ENCODE measurements at places on chromosomes 4 and X.

GRCh38 chrX:51215266-51215665 is 117.4 kb upstream of the NUDT10 start:
- no peak for DNase-seq

DNA sequence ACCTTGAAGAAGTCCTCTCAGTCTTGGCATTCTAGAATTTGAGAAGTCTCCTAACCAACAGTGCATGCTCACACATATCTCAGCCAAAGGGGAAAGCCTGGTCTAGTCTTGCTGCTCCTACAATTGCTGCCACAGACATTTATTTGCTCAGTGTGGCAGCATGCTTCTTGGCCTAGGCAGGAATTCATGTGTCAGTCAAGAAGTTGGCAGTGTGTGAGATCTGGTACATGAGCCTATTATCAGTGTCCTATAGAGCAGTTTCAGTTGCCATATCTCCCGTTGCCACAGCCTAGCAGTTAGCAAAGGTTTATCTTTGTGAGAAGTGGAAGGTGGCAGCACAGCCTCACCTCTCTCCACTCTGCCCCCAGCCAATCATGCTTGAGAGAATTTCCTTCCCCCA is 176.9 kb upstream of the ARHGEF9 start:
- no peak for DNase-seq

- DNase-seq: no peak
Observed at GRCh38 chrX:41449615-41450014, 2.5 kb downstream of the NYX start.

DNA sequence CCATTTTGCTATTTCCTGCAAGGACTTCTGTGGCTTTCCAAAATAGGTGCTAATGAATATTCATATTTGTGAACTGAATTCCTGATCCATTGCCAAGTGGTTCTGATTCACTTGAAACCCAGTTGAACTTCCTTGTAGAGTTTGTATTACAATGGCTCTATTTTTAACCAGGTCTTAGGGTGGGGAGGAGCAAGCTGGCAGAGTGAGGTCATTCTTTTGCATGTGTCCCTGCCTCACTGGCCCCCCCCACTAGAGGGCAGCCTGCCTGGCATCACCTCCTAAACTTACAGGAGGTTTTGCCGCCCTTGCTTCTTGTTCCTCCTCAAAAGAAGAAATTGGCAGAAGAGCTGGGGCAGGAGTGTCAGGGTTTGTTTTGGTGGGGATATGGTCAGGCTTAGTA is 10.5 kb downstream of the PTTG2 start:
- DNase-seq: peak; percentile 21

DNA sequence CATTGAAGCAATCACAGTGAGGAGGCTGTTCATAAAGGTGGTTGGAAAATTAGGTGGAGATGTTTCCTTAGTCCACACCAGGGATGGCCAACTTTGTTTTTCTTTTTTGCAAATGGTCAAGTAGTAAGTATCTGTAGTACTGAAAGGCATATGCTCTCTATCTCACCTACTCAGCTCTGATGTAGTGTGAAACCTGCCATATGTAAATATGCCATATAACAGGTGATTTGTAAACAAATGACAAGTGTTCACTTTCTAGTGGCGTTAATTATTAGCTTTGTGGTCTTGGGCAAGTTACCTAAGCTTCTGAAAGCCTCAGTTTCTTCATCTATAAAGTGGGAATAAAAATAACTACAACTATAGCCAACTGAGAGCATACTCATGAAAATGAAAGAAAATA is 421.4 kb upstream of the LCORL start:
- DNase-seq: no peak

DNA sequence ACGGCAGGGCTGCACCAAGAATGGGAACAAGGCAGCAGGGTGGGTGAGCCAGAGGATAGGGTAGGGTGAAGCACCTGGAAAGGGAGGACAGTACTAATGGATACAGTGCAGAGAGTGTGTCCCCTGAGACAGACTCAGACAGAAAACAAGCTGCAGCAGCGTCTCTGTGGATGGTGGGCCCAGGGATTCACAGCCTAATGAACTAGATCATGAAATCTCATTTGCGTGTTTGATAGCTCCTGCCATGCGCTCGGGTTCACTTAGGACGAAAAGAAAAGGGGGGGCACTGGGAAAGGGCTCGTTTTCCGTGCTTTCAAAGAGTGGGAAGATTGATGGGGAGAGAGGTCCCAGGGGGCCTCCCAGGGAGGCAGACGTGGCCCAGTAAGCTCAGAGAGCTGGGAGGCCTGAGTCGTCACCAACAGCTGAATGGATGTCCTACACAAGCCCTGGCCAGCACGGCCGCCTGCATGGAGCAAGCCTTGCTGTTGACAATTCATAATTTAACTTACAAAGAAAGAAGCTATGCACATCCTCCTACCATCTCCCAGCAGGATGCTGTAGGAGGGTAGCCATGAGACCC is 446.9 kb downstream of the BCOR start:
- DNase-seq: no peak

- no peak for DNase-seq
Observed at GRCh38 chrX:68807818-68808217, 21.0 kb upstream of the EFNB1 start.
